ENCODE measurements at places on chromosomes 7 and 10.

DNA sequence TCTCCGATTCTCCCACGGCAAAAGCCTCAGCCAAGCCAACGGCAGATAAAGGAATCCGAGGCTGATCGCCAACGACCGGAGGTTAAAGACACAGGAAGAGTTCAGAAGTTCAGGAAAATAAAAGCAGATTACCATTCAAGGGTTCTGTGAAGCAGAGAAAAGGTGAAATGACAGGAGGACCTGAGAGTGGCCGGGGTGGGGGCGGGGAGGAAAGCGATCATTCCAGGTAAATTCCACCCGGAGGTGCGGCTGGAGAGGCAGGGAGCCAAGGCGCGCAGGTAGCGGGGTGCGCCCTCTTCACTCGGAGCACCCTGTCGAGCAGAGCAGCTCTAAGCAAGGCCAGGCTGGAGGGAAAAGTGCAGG lies 35.3 kb upstream of the SEPHS1 start:
- DNase-seq, result no peak

DNA sequence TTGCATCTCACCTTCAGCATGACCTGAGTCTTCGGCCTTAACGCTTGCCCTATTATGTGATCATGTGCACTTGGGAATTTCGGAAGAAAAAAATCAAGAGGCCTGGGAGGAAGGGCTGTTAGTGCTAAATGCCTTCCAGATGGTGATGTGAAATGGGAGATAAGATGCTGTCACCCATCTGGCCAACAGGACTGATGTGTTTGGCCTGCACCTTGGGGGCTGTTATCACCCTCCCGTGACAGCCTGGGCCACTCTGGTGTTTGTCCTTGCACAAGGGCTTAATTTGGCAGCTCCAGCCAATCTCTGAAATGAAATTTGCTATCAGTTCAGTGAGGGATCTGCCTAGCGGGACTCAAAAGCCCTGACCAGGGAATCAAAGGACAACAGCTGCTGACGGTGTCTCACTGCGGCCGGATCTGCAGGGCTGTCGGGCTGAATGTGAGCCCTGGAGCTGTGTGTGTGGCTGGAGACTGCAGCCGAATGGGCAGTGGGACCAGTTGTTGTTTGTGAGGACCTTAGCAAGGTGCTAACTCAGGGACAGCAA lies 131.4 kb upstream of the BTBD16 start:
- DNase-seq, result no peak

DNA sequence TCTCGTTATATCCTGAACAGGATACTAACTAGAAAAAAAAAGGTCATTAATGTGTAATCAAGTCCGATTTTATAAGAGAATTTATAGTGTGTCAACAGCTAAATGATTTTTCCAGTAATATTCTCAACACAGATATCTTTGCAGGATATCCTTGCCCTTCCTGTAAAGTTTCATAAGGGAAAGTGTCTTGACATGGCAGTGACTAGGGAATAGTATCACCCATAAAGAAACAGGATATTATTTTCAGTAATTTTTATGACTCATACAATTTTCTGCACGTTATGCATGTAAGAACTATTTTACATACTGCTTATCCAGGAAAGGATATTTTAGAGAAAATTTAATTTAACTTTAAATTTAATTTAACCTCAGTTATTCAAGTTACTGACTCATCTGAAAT lies 19.5 kb upstream of the PNLIP start:
- DNase-seq, result no peak

- DNase-seq, result no peak
Observed at GRCh38 chr7:29975561-29975960, 14.0 kb downstream of the SCRN1 start.

GRCh38 chr10:132783940-132784865 lies 1.7 kb downstream of the NKX6-2 start:
- DNase-seq, result no peak

DNA sequence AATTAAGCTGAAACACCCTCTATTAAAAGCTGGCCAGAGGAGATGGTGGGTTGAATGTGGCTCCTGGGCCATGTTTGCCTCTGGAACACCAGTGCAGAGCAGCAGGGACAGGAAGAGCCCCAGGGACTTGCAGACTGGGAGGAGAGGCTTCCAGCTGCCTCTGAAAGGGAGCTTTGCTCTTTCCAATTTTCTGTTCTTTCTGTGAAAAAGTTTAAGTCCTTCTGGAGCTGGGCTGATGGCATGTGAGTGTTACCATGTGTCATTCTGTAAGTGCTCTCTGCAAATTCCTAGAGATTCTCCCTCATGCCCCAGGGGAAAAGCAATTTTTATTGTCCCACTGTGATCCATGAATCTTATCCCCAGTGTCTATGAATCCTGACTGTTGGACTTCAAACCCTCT lies 112.8 kb upstream of the LANCL2 start:
- DNase-seq, result no peak

GRCh38 chr7:55483046-55483445 lies 89.3 kb downstream of the VOPP1 start:
- DNase-seq, result no peak

- DNase-seq, result no peak
Observed at GRCh38 chr7:150903606-150904005, 51.3 kb downstream of the AOC1 start.

DNA sequence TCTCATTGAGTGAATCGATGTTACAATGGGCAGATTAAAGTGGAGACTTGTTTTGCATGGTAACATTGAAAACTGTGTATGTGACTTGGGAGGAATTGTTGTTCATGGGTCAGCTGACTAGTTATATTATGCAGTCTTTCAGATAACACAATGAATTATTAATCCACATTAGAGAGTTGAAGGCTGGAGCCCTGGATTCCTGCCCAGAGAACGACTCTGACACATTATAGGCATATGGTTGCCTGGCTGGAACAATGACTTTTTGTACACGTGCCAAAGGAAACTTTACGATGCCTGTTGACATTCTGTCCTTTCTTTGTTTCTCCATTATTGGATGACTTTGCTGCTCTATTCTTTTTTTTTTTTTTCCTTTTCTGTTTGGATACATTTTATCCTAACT lies 52.3 kb upstream of the TMEM229A start:
- DNase-seq, result no peak

GRCh38 chr7:149191851-149192250 lies 3.5 kb upstream of the ZNF282 start:
- no peak for DNase-seq

DNA sequence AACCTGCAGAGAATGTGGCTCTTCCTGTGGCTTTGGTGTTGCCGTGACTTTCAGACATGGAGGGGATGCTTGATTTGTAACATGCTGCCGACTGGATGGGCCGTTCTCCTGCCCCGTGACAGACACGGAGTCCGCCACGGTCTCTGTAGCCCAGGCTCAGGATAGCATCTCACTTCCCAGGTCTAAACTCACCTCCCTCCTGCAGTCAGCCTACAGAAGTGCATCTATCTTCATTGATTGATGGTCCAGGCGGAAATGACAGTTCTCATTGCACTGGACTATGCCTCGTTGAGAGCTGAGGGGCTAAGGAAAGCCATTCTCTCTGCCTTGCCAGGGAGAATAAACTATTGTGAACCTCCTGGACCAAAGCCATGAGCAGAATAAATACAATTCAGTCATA lies 77.5 kb downstream of the CHN2 start:
- DNase-seq, result no peak

DNA sequence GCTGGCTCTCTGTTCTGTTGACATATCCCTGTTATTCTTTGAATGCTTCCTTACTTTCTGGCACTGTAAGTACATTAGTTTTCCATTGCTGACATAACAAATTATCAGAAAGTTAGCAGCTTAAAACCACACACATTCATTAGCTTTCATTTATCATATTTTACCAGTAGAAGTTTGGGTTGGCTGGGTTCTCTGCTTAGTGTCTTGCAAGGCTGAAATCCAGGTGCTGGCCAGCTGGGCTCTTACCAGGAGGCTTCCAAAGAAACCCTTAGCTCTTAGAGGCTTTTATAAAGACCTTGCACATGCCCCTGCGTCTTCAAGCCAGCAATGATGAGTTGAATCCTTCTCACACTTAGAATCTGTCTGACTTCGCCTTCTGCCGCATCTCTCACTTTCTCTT lies 160.6 kb downstream of the MLLT10 start:
- DNase-seq, result no peak

DNA sequence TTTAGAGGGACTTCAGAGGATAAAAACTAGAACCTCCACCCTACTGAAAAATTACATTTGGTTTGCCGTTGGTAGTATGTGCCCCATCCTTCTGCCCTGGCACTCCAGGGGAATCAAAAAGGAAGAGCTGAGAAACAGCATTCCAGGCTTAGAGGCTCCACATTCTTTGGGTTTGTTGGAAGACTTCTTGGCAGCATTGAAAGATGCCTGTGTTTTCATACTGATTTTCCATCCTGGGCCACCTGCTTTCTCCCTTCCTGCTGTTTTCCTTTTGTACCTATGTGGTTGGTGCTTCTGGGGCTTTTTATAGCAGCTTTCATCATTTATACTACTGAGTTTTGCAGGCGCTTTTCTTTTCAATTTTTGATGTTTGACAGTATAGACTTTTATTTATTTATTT lies 61.7 kb downstream of the AUTS2 start:
- DNase-seq, result no peak

DNA sequence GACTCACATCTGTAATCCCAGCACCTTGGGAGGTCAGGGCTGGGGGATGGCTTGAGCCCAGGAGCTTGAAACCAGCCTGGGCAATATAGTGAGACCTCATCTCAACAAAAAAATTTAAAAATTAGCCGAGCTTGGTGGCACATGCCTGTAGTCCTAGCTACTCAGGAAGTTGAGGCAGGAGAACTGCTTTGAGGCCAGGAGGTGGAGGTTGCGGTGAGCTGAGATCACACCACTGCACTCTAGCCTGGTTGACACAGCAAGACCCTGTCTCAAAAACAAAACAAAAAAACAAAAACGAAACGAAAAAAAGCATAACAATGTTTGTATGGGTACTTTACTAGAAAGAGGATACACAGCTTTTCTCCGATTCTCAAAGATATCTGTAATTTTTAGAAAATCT lies 31.8 kb downstream of the WNT16 start:
- no peak for DNase-seq

GRCh38 chr7:68423356-68423755 lies 1174.9 kb upstream of the AUTS2 start:
- no peak for DNase-seq

DNA sequence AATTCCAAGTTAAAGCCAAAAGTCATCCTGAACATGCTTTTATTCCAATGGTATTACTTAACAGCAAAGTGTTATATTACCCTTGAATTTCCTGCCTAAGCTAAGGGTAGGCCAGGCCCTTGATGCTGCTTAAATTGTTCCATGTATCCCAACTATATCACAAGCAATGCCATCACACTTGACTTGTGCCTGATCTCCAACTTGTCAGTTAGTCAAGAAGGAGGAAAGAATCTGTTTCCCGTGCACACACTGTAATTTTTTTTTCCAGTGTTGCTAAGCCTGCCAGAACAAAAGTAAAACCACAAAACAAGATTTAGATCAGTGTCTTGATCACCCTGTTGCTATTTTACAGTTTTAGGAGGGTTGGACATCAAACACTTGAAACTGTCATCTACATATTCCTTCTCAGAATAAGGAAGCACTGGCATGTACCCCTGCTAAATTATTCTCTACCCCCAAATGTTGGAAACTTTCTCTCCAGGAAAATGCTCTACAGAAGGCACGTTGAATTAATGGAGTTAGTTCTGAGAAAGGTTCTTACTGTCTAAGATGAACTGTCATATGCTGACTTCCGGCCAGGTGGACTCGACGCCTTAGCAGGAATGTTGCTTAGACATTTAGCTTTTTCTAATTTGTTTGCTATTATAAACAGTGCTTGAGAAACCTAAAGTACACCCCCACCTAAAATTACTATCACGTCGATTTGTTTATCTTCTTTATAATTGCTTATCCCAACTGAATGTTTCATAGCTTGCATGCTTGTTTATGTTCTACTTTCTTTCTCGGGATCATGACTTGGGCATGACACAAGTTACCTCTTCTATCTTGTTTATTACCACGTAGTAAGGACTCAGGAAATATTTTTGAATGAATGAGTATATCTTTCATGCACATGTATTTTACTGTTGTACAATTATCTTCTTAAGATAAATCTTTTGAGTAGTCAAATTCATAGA lies 105.5 kb upstream of the ZNF438 start:
- no peak for DNase-seq

- DNase-seq, result no peak
Observed at GRCh38 chr10:7046615-7047014, 364.2 kb downstream of the SFMBT2 start.

GRCh38 chr7:78576236-78576635 lies 777.7 kb downstream of the PHTF2 start:
- no peak for DNase-seq

GRCh38 chr7:106914018-106914607 lies 49.0 kb downstream of the PIK3CG start:
- DNase-seq, result no peak

DNA sequence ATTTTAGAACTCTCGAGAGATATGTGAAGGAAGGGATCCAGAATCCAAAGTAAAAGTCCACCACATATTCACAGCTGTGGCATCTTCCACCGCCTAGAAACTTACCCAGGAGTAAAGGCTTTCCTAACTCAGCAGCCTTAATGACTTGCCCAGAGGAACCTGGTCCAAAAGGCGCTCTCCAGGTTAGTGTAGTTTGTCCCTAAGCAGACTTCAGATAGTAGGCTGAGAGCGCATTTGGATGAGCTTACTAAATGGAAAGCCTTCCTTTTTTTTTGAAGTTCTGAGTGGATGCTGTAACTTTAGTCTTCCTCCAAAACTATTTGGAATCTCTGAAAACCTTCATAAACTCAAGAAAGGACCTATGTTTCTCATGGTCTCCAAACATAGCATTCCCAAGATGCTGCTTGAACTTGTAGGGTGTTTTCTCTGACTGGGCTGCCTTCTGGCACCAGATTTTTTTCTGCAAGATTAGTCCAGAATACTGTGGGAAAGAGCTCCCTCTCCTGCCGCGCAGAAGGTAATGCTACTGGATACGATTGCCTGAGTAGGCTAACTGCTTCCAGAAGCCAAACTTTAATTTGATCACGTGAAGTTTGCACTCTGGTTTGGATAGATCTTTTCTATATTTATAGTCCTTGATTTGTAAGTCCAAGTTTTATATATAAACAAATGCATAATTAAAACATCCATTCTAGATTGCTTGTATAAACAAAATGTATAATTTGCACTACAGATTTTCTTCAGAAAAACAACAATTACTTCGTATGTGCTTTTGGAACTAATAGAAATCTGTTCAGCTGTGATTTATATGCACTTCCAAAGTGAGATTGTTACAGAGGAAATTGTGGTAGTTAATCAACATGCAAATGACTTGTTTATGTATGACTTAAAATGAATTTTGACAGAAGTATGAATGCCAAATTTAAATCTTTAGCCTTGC lies 19.6 kb upstream of the GPR37 start:
- peak; percentile 43 for DNase-seq

GRCh38 chr7:6155596-6155995 lies 116.8 kb downstream of the CYTH3 start:
- no peak for DNase-seq

GRCh38 chr7:2572101-2572842 lies 13.5 kb downstream of the IQCE start:
- DNase-seq, result no peak

GRCh38 chr10:7563770-7564169 lies 103.0 kb downstream of the ITIH5 start:
- DNase-seq, result no peak

- DNase-seq, result no peak
Observed at GRCh38 chr7:128928159-128928813, 9.4 kb upstream of the IRF5 start.

- no peak for DNase-seq
Observed at GRCh38 chr7:142629588-142630260, 119.5 kb upstream of the PRSS1 start.

- DNase-seq, result no peak
Observed at GRCh38 chr7:66239467-66239856, 34.3 kb downstream of the TPST1 start.

GRCh38 chr7:108000875-108001763 lies 1.8 kb downstream of the LAMB1 start:
- DNase-seq, result no peak

- DNase-seq, result no peak
Observed at GRCh38 chr10:124688386-124688785, 55.8 kb downstream of the FAM53B start.
